Lung (tissue), 17 donors: ENCODE measurements at places on chromosomes 4 and X. TPM values are rescaled to one million over a fixed set of nuclear protein-coding genes. Genes with fewer than 3 reads are reported as not detected.
A peak's percentile ranks its signal among the peaks of the same experiment; 100 is the strongest.

DNA sequence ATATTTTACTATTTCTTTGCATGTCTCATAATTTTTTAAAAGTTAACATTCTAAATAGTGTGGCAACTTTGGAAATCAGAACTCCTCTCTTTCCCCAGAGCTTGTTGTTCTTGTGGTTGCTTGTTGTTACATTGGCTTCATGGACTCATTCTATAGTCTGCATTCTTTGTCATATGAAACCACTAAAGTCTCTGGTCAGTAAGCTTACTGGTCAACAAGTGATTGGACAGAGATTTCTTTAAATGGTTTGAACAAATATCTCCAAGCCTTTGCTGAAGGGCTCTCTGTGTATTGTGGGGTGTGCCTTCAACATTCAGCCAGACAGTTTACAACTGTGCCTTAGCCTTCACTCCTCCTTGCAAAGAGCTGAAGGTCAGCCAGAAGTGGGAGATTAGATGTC is 147.2 kb downstream of the OPHN1 start:
- DNase-seq, result no peak

The CORIN gene
- polyA plus RNA-seq, result 1.2 TPM

DNA sequence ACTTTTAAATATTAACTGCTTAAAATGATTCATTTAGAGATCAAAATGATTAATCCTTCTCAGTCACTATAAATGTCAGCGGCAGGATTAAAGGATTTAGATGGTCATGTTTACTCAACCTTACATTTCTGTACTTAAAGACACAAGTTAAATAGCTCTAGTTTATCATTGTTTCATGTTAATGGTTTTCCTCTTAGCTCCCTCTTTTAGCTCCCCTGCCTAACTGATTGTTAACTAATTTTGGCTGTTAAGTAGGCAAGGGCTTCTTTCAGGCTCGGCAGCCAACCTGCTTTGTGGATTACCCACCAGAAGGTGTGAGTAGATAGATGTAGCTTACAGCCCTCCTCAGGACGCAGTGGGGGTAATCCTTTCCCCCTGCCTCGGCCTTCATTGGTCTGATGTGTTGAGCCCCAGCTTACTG is 96.0 kb downstream of the TENM3 start:
- DNase-seq, result no peak

The IL9R gene
- 0.48 TPM for polyA plus RNA-seq

The KCND1 gene
- 1.3 TPM for polyA plus RNA-seq

DNA sequence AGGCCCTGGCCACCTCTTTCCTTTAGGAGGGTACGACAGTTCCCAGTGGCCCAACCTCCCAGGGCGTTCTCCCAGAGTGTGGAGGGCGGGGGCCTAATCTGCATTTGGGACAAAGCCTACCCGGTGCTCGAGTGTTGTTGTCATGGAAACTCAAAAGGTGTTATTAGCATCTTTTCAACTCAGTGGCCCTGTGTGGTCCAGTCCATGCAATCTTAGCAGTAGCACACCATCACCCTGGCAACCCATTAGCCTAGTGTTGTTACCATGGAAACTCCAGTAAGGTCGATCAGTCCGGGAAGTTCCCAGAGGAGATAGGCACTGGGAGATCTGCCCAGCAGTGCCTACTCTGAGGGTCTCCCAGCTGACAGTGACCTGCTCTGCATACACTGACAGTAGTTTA is 20.2 kb downstream of the APLN start:
- no peak for DNase-seq

- DNase-seq, result no peak
Measured at GRCh38 chrX:16985286-16985685, 38.8 kb downstream of the REPS2 start.

DNA sequence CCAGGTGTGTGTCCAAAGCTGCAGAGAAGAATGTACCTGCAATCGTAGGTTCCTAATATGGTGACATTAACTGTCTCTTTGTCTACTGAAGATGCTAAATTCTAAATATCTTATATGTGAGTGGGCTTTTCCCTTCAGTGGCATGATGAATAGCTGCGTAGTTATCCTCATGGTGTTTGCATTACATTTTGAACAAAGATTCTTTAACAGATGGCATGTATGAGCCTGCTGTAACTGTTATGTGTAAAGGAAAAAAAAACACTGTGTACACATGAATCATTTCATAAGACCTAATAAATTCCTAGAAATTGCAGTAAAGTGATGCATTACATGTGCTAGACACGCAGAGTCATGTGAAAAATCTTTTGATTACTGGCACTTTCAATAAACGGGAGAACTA is 288.0 kb downstream of the SH2D1A start:
- no peak for DNase-seq

GRCh38 chrX:35842674-35843073 is 44.5 kb downstream of the MAGEB16 start:
- DNase-seq, result peak; percentile 59

DNA sequence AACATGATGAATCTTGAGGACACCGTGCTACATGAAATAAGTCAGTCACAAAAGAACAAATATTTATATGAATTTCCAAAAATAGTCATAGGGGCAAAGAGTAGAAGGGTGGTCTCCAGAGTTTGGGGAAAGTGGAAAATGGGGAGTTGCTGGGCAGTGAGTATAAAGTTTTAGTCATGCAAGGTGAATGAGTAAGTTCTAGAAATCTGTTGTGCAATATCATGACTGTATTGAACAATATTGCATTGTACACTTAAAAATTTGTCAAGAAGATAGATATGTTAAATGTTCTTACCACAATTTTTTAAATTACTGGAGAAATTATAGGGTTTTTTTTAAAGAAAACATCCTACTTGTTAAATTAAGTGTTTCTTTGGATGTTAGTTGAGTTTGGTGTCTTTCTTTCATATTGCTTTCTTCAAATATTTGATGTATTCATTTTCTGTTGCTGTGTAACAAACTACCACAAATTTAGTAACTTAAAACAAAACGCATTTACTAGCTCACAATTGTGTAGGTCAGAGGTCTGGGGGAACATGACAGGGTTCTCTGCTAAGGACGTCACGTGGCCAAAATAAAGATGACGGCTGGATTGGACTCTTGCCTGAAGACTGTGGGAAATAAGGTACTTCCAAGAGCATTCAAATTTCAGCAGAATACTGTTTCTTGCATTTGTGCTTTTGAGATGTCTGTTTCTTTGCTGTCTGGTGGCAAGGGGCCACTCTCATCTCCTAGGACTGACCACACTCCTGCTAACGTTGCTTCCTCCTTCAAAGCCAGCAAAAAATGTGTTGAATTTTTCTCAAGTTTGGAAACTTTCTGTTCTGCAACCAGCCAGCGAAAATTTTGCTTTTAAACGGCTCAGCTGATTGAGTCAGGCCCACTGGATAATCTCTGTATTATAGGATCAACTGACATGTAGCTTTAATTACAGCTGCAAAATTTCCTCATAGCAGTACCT is 76.7 kb downstream of the CPEB2 start:
- DNase-seq, result no peak
